ENCODE measurements at places on chromosomes 13 and 19. TPM values are rescaled to one million over a fixed set of nuclear protein-coding genes. Genes with fewer than 3 reads are reported as not detected.

GRCh38 chr19:32916969-32917615 is 47.5 kb upstream of the SLC7A9 start:
- DNase-seq, result no peak

GRCh38 chr13:27659145-27659865 is 37.6 kb downstream of the POLR1D start:
- DNase-seq, result no peak

Gene ZNF625
- 15.9 TPM for polyA plus RNA-seq

DNA sequence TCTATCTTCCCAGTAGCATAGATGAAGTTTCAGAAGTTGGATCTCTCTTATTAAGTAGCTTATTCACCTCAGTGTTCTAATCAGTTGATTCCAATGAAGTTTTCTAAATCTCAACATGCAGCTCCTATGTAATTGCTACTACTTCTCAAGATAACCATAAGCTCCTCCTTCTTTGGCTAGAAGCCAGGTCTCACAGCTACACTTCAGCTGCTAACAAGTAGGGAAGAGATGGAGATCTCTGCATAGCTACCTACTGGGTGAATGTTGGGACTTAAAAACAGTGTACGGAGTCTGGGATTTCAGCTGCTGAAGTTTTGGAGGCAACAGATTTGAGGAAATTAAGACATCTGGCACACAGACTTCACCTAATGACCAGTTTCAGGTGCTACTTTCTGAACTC is 661.0 kb downstream of the SLITRK1 start:
- DNase-seq, result no peak

Gene DMAC2
- 62.1 TPM for polyA plus RNA-seq

DNA sequence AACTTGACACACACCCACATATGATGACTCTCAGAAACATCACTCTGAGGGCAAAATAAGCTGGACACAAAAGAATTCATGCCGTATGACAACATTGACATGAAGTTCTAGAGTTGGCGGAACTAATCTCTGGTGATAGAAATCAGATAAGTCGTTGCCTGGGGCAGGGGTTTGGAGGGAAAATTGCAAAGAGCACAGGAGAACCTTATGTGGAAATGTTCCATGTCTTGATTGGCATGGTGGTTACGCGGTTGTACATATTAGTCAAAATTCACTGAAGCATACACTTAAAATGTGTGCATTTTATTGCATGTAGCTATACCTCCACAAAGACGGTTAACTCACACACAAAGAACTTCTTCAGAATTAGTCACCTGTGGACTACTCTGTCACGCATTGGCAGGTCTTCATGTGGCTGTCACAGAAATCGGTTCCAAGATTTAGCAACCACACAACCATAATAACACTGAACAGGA is 137.8 kb upstream of the GJB6 start:
- no peak for DNase-seq

Gene ARHGEF18
- 33.1 TPM for polyA plus RNA-seq

DNA sequence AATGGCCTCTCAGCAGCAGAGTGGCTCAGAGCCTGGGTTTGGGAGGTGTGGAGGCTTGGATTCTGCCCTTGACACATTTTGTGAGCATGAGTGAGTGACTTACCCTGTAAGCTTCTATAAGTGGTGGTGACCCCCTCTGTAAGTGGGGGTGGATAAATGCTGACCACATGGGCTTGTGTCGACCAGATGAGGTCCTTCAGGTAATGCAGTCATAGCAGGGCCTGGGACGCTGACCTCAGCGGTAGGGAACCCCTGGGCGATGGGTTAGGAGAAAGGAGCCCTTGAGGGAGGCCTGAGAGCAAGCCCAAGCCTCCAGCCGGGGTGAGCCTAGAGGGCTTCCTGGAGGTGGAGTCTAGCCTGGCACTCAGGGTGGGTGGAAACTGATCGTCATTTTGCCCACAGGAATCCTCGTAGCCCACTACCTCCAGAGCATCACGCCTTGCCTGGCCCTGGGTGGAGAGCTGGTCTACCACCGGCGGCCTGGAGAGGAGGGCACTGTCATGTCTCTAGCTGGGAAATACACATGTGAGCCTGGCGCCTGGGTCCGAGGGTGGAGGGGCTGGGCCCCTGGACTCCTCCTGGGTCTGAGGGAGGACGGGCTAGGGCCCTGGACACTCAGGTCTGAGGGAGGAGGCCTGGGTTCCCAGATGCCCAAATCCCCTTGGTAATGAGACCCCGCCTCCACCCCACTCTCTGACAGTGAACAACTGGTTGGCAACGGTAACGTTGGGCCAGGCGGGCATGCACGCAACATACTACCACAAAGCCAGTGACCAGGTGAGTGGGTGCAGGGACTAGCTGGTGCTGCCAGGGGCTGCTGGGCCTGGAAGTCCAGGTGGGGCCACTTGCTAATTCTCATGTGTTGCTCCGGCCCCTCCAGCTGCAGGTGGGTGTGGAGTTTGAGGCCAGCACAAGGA is 5.0 kb upstream of the APOE start:
- no peak for DNase-seq

DNA sequence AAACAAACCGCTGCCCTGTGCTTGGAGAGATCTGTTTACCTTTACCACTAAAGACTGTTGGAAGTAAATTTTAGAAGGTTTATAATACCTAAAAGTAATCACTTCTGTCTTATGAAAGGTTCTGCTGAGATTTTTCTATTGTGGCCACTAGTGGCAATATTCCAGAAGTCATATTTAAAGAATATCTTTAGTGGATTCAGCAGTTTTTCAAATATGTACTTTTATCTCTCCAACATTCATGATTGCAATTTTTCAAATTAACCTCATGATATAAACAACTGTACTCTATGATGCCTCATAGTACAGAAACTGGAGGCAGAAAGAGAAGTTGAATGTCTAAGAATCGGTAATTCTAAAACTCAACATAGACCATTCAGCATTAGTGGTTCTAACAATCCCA is 53.2 kb upstream of the USPL1 start:
- no peak for DNase-seq

- no peak for DNase-seq
These were observed 21.7 kb downstream of the RFX2 start for GRCh38 chr19:6088602-6089049.

DNA sequence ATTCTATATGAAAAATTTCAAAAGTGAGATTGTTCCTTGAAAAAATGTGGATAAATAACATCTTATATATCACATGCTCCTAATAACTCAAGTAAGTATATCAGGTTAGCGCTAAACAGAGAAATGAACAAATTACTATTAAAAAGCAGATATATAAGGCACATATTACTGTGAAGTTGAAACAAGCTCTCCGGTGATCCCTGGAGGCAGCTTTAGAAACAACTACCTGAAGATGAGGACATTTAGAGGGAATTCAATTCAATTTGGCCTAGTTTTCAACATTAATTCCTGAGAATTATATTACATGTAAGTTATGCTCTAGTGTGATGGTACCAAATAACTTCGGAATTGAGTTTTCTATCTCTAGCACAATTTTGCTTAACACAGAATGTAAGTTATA is 1373.6 kb upstream of the SPRY2 start:
- no peak for DNase-seq

Gene PRR36
- 9.4 TPM for polyA plus RNA-seq

DNA sequence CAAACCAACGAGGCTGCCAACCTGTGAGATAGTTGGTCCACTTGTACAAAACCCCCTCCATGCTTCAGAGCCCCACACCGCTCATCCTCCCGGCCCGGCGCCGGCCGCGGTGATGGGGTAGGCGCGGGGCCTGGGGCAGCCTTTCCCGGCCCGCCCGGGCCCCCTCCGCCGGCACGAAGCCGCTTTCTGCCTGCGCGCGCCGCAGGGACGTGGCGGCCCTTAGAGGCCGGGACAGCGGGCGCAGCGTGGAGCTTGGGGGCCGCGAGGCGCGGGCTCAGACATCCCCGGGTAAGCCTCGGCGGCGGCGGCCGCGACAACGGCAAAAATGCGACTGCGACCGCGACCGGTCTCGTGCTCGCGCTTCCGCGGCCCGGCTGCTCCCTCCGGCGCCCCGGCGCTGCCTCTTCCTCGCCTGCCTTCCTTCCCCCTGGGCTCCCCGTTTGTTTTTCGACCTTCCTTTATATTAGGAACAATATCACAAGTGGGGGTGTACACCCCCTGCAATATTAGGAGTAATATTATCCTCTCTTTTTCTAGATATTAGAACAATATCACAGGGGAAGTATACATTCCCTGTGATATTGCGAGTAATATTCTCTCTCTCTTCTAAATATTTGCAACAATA is 53.9 kb upstream of the CEACAM21 start:
- no peak for DNase-seq

Gene IGFL1
- polyA plus RNA-seq, result 0.10 TPM

DNA sequence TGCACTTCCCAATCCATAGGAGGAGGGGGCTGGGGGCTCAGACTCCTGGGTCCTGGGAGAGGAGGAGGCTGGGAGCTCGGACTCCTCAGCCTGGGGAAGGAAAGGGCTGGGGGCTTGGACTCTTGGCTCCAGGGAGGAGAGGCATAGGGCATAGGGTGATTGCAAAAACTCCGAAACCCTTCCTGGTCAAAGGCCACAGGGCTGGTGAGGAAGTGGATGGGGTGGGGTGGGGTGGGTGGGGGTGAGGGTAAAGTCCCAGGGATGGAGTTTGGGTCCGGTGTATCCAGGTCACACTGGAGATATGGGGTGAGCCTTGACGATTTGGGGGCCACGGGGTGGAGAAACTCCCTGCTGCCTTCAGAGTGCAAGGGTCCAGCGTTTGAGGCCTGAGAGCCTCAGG is 2.8 kb downstream of the MYH14 start:
- DNase-seq, result no peak

Gene TIMM50
- polyA plus RNA-seq, result 74.0 TPM

- DNase-seq, result peak; percentile 33
These were observed 9.4 kb upstream of the KBTBD7 start for GRCh38 chr13:41203810-41204209.

GRCh38 chr19:5899728-5900526 is 3.7 kb downstream of the NDUFA11 start:
- DNase-seq, result no peak

GRCh38 chr13:93345024-93345423 is 118.4 kb downstream of the GPC6 start:
- DNase-seq, result no peak

Gene SLC10A2
- 0.34 TPM for polyA plus RNA-seq

GRCh38 chr13:27476943-27477703 is 26.8 kb upstream of the MTIF3 start:
- no peak for DNase-seq

GRCh38 chr13:48532256-48532505 is 699 bp downstream of the RCBTB2 start:
- DNase-seq, result no peak

- DNase-seq, result no peak
These were observed 33.4 kb downstream of the FAAP24 start for GRCh38 chr19:33005440-33005839.

- DNase-seq, result no peak
These were observed 6.9 kb upstream of the CYSLTR2 start for GRCh38 chr13:48646791-48647190.

DNA sequence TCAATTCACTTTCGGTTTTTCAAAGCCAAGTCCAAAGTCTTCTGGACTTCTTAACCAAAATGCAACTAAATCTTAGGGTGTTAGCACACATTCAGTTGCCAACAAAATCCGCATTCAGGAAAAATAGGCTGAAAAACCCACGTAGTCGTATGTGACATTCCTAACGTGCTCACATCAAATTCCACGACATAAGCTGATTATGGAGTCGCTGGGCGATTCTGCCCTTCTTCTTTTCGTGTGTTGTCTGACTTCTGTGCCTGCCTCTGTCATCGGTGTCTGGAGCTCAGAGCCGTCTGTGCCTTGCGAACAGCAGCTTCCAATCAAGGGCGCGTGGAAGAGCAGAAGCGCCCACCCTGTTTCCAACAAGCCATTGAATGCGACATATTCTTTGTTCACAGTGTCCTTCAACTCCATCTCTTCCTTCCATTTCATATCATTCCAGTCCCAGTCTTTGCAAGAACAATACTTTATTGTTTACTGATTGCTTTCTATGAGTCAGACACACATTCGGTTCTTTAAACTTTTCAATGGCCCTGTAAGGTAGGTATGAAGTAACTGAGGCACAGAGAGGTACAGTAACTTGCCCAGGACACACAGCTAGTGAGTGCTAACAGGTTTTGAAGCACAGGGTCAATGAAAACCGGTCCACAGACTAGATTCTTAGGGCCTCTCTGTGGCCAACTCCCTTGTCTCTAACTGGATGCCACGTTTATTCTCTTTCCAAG is 8.2 kb upstream of the ZNF507 start:
- no peak for DNase-seq

DNA sequence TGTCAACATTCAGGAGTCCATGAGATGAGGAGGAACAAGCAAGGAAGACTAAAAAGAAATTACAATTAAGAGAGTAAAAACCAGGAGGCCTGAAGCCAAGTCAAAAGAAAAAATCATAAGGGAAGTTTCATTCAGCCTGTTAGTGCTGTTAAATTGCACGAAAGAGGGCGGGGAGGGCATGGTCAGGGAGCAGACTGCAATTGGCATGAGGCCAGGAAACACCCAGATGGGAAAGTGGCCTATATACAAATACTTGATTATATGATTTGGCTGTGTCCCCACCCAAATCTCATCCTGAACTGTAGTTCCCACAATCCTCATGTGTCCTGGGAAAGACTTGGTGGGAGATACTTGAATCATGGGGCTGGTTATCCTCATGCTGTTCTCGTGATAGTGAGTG is 43.9 kb downstream of the TNFSF13B start:
- no peak for DNase-seq

- DNase-seq, result no peak
These were observed 80.4 kb upstream of the TEX29 start for GRCh38 chr13:111239764-111240670.

DNA sequence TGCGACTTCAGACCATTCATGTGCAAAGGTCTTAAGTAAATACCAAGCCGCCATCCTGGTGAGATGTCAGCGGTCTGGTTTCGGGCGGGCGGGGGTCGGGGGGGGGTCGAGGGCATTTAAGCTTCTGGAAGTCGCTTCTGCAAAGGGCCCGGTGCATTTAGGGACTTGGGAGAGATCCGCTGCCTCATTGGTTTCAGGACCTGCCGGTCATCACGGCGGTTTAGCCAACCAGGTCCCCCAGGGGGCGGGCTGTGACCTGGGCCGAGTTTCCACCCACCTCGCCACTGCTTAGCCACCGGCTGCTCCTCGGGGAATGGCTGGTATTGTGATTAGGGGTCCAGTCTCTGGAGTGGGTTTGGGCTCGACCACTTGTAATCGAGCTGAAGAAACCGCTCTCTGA is 7.8 kb downstream of the ANKLE1 start:
- DNase-seq, result peak; percentile 42

GRCh38 chr19:34645551-34645950 is 31.4 kb downstream of the SCGB2B2 start:
- DNase-seq, result no peak
